ENCODE measurements at places on chromosomes 3 and 15. TPM values are rescaled to one million over a fixed set of nuclear protein-coding genes. Genes with fewer than 3 reads are reported as not detected.

- no peaks in the 10 kb centered on the region for H3K27me3 ChIP-seq
- H3K36me3 ChIP-seq, result peaks cover 50% of the 10 kb centered on the region
- no peak overlapping the region for H3K27ac ChIP-seq
- DNase-seq, result no peak
- H3K4me3 ChIP-seq, result no peak overlapping the region
Observed at GRCh38 chr3:52402706-52403270, 42.1 kb downstream of the SEMA3G start.

DNA sequence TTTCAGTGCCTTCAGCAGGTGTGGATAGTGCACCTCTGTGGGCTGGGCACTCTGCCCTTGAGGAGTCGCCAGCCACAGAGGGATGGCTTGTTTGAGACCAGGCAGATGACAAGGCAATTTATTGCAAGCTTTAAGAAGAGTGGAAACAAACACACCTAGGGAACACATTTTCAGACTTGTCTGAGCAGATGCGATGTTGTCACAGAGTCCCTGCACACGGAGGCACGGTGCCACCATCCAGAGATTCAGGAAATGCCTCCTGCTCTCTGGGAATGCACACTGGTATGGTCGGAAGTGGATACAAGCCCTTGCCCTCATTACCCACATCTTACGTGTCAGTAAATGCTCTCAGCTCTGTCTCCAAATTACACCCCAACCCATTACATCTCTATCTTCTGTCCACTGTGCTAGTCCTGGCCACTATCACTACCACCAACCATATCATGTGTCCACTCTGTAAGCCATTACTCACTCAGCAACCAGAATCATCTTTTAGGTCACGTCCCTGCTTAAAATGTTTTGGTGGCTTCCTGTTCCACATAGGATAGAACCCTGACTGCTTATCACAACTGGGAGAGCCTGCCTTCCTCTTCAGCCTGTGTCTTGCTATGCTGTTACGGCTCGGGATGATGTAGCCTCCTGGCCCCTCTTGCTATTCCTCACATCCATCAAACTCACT, 196.9 kb downstream of the SLCO3A1 start:
- H3K27ac ChIP-seq, result no peak overlapping the region
- no peaks in the 10 kb centered on the region for H3K4me1 ChIP-seq
- no peaks in the 10 kb centered on the region for H3K27me3 ChIP-seq
- H3K36me3 ChIP-seq, result no peaks in the 10 kb centered on the region
- H3K4me3 ChIP-seq, result no peak overlapping the region

Gene GLDN
- not detected for total RNA-seq

Gene CLDN16
- 0.23 TPM for total RNA-seq

Gene ST8SIA2
- not detected for total RNA-seq

DNA sequence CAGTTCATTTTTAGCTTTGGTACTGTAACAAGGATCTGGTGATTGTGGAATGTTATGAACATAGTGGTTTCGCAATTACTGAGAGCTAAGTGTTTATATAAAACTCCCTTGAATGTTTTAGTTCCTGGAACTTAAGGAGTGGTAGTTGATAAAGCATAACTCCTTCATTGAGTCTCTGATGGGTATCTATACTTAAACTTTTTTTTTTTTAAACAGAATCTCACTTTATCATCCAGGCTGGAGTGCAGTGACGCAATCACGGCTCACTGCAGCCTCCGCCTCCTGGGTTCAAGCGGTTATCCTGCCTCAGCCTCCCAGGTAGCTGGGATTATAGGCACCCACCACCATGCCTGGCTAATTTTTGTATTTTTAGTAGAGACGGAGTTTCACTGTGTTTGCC, 11.3 kb downstream of the PRKCI start:
- peaks cover 7% of the 10 kb centered on the region for H3K4me1 ChIP-seq
- no peaks in the 10 kb centered on the region for H3K27me3 ChIP-seq
- H3K36me3 ChIP-seq, result peaks cover 24% of the 10 kb centered on the region
- peak overlapping the region; percentile 86 for H3K27ac ChIP-seq
